Ovary (tissue), 10 donors: ENCODE measurements at places on chromosomes 3 and 15.
A peak's percentile ranks its signal among the peaks of the same experiment; 100 is the strongest.

DNA sequence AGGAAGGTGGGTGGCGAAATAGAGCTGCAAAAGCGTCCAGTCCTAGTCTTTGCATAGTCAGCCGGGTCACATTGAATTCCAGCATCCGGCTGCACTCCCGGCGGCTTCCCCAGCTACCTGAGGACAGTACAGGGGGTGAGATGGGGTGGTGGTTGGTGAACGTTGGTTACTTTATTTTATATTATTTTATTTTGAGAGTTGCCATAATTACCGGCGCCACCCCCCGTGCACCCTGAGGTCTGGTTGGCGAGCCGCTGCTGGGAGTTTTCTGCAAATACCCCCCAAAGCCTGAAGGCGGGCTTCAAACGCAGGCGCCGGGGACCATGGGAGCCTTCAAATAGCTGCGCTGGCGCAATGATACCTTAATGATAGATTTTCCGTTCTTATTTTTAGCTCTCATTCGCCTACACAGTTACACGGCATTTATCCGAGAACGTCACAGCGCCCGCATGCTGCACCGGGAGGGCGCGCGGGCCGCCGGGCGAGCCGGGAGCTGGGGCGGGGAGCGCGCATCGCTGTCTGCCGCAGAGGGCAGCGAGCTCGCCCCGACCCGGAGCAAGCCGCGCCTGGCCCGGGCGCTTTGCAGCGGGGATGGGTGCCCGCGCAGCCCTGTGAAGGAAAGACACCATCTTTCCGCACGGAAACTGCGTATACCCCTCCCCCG, 756 bp upstream of the RASGRF1 start:
- no peak for DNase-seq
- H3K27ac ChIP-seq, result no peak overlapping the region
- no peaks in the 10 kb centered on the region for H3K27me3 ChIP-seq
- peaks cover 1% of the 10 kb centered on the region for H3K4me1 ChIP-seq
- H3K36me3 ChIP-seq, result no peaks in the 10 kb centered on the region
- no peak overlapping the region for H3K4me3 ChIP-seq

GRCh38 chr3:165336786-165337185, 140.6 kb upstream of the SLITRK3 start:
- no peaks in the 10 kb centered on the region for H3K27me3 ChIP-seq
- H3K27ac ChIP-seq, result no peak overlapping the region
- no peaks in the 10 kb centered on the region for H3K36me3 ChIP-seq

DNA sequence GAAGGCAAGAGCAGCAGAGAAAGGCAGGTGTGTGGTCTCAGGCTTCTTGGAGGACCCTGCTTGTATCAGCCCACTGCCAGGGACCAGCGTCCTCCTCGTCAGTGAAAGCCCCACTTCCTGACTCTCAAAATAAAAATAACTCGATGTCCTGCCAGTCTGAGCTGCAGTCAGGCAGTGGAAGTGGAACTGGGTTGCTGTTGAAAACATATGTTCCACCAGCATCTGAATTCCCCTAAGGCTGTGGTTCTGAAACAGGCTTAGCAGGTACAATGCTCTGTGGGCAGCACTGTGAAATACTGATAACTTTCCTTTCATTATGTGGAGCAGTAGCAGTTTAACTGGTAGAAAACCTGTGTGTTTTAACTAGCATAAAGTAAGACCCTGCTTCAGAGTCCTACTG, 121.6 kb upstream of the EIF1B start:
- no peak for DNase-seq
- H3K4me1 ChIP-seq, result no peaks in the 10 kb centered on the region
- H3K27me3 ChIP-seq, result no peaks in the 10 kb centered on the region
- H3K4me3 ChIP-seq, result no peak overlapping the region

- no peak overlapping the region for H3K27ac ChIP-seq
- no peak for DNase-seq
- H3K4me3 ChIP-seq, result no peak overlapping the region
- no peaks in the 10 kb centered on the region for H3K4me1 ChIP-seq
These were observed 71.5 kb downstream of the ZMAT3 start for GRCh38 chr3:179000144-179000543.

DNA sequence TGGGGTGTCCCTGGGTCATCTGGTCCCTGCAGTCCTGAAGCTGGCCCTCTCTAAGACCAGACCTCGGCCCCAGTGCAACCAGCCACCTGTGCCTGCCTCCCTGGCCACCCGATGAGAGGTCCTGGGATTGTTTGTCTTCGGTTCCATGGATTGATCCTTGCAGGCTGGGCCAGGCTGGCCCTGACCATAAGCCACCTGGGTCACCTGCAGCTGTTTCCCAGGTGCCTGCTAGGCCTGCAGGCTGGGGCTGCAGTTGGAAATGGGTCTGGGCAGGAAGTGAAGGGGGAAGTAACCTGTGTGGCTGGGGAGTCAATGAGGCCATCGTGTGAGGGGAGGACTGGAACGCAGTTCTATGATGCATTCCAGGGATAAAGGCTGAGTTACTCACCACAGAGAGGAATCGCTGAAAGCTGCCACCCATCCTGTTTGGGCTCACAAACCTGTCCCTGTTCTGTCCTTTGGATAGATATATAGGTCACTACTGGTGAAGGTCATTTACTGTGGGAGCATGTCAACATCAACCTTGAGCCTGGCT, 30.9 kb upstream of the VPS8 start:
- H3K36me3 ChIP-seq, result no peaks in the 10 kb centered on the region
- no peak for DNase-seq
- H3K27me3 ChIP-seq, result no peaks in the 10 kb centered on the region
- no peak overlapping the region for H3K27ac ChIP-seq

DNA sequence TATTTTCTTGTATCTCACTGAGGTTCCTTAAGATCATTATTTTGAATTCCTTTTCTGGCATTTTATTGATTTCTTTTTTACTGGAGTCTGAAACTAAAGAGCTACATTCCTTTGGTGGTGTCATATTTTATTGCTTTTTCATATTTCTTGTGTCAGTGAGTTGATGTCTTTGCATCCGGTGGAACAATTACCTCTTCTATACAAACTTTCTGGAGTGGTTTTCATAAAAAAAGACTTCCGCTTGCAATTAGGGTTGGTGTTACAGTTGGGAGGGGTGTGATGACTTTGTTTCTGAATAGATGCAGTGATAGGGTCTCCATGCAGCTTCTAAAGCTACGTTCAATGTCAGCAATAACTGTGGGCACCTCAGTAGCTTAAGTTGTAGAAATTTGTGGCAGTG, 181.7 kb downstream of the LPP start:
- no peak overlapping the region for H3K27ac ChIP-seq
- no peaks in the 10 kb centered on the region for H3K27me3 ChIP-seq
- no peak for DNase-seq

GRCh38 chr3:88189361-88189810, 39.6 kb downstream of the C3orf38 start:
- no peaks in the 10 kb centered on the region for H3K36me3 ChIP-seq
- no peak overlapping the region for H3K4me3 ChIP-seq
- H3K27ac ChIP-seq, result no peak overlapping the region
- no peak for DNase-seq

- no peak overlapping the region for H3K27ac ChIP-seq
- H3K4me3 ChIP-seq, result no peak overlapping the region
- no peaks in the 10 kb centered on the region for H3K36me3 ChIP-seq
- H3K27me3 ChIP-seq, result no peaks in the 10 kb centered on the region
- no peaks in the 10 kb centered on the region for H3K4me1 ChIP-seq
- DNase-seq, result no peak
These were observed 10.0 kb downstream of the MRPS25 start for GRCh38 chr3:15055019-15055557.

- no peak for DNase-seq
- no peaks in the 10 kb centered on the region for H3K27me3 ChIP-seq
- H3K4me3 ChIP-seq, result no peak overlapping the region
- no peaks in the 10 kb centered on the region for H3K36me3 ChIP-seq
- H3K27ac ChIP-seq, result no peak overlapping the region
These were observed 103.3 kb upstream of the PRR23E start for GRCh38 chr3:127089486-127090145.

GRCh38 chr3:159818399-159818798, 170.2 kb upstream of the IL12A start:
- H3K27me3 ChIP-seq, result no peaks in the 10 kb centered on the region
- no peak overlapping the region for H3K27ac ChIP-seq
- no peak overlapping the region for H3K4me3 ChIP-seq
- H3K4me1 ChIP-seq, result no peaks in the 10 kb centered on the region
- no peak for DNase-seq
- H3K36me3 ChIP-seq, result no peaks in the 10 kb centered on the region

DNA sequence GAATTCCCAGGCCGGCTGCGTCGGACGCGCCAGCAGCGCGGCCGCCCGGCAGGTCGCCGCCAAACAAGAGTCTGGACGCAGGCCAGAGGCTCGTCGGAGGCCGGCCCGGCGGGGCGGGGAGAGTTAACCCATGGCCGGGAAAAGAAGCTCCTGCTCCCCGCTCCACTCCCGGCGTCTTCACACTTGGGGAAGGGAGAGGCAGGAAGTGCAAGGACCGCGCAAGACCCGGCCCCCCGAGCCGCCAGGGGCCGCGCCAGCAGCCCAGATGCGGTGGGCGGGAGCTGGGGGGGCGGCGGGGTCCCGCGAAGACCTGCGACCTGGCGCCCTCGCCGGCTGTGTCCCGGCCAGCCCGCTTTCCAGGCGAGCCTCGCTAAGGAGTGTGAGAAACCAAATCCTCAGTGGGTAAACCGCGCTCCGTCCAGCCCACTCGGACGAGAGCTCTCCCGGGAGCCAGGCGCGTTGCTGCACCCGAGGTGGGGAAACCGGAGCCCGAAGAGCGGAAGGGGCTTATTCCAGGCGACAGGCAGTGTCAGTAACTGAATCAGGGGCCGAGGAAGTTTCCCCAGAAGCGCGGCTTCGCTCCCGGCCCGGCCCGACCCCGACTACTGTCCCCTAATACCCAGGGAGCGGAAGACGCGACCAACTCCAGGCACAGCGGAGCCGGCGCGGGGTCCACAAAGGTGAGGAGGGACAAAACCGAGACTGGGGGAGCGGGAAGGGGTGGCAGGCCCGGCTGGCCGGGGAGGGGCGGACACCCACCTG, 721 bp downstream of the ADAMTS7 start:
- no peaks in the 10 kb centered on the region for H3K36me3 ChIP-seq
- H3K27me3 ChIP-seq, result no peaks in the 10 kb centered on the region
- peaks cover 3% of the 10 kb centered on the region for H3K4me1 ChIP-seq
- H3K4me3 ChIP-seq, result peak overlapping the region; percentile 51

DNA sequence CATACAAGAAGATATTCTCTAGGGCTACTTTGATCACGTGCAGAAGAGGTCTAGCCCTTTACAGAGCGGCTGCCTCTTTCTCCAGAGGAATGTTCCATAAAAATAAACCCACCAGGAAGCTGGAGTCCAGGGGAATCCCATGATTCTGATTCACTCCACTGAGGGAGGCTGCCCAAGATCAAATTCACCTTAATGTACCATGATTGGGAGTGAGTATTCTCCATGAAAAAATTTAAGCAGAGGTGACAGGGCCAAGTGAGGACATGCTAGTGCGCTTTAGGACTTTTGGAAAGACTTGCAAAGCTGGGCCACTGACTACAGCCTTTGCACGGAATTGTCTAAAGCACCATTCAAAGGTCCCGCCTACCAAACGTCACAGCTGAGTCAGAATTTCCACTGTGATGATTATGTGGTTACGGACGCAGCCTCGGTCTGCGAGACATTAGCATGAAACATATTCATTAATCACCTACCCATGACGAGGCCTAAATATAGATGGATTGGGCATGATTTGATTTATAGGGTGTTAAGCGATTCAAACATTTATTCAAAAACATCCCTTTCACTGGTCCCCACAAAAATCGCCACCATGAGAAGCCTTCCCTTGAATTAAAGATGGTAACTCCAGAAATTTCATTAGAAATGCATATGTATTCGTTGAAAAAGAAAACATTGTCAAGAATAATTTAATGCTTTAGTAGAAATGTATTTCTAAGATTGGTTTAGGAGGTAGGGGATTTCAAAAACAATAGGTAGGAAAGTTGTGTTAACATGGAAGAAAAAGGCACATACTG, 152.6 kb downstream of the GREM1 start:
- no peak for DNase-seq
- no peaks in the 10 kb centered on the region for H3K27me3 ChIP-seq
- H3K4me1 ChIP-seq, result peaks cover 3% of the 10 kb centered on the region
- H3K4me3 ChIP-seq, result no peak overlapping the region
- no peaks in the 10 kb centered on the region for H3K36me3 ChIP-seq

DNA sequence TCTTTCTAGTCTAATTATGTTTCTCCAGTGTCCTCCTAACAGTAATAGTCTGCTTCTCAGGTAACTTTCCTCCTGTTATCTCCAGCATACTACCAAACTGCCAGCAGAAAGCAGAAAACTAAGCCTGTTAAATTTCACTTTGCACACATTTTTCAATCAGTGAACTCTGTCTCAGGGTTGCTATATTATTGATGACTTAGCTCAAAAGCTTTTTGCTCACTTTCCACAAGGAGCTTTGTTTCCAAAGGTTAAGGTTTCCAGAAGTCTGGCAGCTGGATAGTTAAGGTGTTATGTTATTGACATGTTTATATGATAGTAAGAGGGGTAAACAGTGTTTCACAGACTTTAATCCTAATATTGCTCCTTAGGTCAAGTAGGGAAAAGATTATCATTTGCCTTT, 5.1 kb downstream of the TRPM7 start:
- no peak overlapping the region for H3K4me3 ChIP-seq
- H3K4me1 ChIP-seq, result no peaks in the 10 kb centered on the region
- no peaks in the 10 kb centered on the region for H3K36me3 ChIP-seq
- no peak for DNase-seq
- H3K27ac ChIP-seq, result no peak overlapping the region

GRCh38 chr15:71366926-71367325, 251.7 kb downstream of the THSD4 start:
- no peak for DNase-seq
- H3K4me3 ChIP-seq, result no peak overlapping the region
- H3K4me1 ChIP-seq, result no peaks in the 10 kb centered on the region
- no peaks in the 10 kb centered on the region for H3K36me3 ChIP-seq
- no peaks in the 10 kb centered on the region for H3K27me3 ChIP-seq

- H3K4me1 ChIP-seq, result no peaks in the 10 kb centered on the region
- no peaks in the 10 kb centered on the region for H3K27me3 ChIP-seq
- no peak overlapping the region for H3K27ac ChIP-seq
- no peak for DNase-seq
- H3K4me3 ChIP-seq, result no peak overlapping the region
These were observed 76.3 kb upstream of the UMPS start for GRCh38 chr3:124653797-124654469.
